ENCODE measurements at places on chromosomes 6 and 20.

- DNase-seq: no peak
Measured at GRCh38 chr6:146027586-146028251, 1.1 kb upstream of the GRM1 start.

- no peak for DNase-seq
Measured at GRCh38 chr6:139592011-139592410, 217.6 kb upstream of the CITED2 start.

- no peak for DNase-seq
Measured at GRCh38 chr6:69994251-69994650, 127.9 kb downstream of the COL19A1 start.

- no peak for DNase-seq
Measured at GRCh38 chr6:24547243-24547642, 52.5 kb downstream of the ALDH5A1 start.

GRCh38 chr6:146943664-146944063, 260.6 kb upstream of the STXBP5 start:
- no peak for DNase-seq

DNA sequence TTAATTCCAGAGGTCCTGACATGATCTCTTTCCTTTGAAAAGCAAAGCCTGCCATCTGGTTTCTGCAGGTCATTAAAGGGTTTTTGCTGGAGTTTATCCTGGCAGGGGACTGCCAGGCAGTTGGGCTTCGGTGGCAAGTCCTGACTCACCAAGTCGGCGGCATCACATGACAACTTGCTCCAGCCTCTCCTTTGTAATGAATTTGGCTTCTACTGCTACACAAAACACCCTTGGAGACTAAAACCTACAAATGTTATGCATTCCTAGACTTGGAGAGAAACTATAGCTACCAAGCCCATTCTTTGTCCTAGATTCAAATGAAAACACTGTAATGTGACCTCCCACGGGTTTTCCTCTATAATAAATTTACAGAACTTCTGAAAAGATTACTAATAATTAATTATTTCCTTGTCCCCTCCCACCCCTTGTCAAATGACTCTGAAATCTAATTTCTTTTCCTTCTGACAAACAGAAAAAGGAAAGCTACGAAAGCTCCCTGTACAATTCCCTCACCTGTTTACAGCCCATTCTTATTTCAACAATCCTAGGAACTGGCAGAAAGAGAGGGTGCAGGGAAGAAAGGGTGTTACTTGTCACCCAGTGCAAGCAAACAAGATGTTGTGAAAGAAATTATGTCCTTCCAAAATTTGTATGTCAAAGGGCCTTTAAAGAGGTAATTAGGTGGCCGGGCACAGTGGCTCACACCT, 62.9 kb downstream of the QRSL1 start:
- DNase-seq: peak; percentile 39

DNA sequence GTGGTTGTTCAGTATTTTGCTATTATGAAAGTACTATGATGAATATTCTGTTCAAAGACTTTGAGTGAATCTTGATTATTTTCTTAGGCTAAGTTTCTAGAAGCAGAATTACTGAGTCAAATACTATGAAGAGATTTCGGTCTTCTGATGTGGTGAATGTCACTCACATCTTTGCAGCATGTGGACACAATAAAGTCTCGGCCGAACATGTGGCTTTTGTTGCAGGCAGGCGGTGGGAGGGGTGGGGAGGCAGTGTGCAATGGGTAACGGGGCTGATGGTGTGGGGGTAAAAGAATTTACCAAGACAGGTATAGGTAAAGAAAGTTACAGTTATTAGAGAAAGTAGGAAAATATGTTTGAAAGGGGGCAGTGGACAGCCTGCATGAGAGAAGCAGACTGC, 156.4 kb upstream of the DTNBP1 start:
- no peak for DNase-seq

GRCh38 chr6:10793695-10794094, 44.6 kb downstream of the MAK start:
- DNase-seq: no peak

DNA sequence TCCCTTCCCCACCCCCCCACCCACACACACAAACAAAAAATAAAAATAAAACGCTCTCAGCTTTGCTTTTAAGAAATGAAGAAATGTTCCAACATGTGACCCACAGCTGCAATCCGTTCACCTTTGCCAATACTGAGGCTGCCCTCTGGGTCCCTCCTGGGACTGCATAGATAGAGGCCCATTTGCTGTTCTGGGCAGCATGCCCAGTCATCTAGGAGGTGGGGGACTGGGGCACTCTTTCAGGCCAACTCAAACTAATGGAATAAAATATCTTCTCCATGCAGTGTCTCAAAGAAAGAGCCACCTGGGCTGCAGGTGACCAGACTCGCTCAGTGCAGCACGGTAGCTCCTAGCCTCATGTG, 79.9 kb downstream of the SLC22A3 start:
- DNase-seq: no peak

- no peak for DNase-seq
Measured at GRCh38 chr6:45757443-45758130, 258.1 kb downstream of the CLIC5 start.

DNA sequence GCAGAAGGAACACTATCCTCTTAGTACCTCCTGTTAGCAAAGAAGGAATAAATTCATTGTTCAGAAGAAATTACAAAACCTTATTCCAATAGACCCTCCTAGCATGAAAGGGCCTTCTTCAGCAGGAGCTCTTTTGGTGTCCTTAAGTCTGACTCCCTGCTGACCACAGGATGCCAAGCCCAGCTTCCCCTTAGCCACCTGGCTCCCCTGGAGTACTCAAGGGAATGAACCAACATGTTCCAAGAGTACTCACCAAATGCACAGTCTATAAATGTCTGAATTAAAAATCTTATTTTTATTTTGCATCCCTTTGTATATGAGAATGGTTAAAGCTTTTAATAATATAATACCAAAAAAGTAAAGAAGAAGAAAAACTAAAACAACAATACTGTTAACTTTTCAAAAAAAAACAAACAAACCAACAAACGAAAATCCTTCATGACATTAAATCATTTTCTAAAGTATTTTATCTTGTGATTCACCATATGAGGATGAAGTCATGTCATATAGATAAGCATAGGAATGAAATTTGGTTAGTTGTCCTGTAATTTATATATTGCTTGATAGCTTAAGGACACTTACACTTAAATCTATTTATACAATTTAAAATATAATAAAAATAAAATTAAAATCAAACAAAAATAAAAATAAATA, 1355.1 kb downstream of the HACE1 start:
- no peak for DNase-seq

DNA sequence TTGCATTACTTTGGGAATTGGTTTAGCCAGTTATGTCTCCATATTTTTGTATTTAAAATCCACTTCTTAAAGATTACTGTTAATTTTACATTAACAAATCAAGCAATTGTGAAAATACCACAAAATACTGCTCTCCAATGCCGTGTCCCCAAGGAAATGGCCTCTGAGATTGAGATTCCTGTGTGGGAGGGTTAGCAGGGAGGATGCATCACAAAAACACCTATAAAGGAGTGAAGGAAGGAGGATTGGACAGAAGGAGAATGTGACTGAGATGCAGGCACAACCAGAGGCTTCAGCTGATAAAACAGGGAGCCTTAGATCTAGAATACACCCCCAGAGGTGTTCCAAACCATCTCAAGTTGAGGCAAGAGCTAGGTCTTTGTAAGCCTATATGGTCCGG, 34.2 kb upstream of the NKAIN2 start:
- DNase-seq: no peak

DNA sequence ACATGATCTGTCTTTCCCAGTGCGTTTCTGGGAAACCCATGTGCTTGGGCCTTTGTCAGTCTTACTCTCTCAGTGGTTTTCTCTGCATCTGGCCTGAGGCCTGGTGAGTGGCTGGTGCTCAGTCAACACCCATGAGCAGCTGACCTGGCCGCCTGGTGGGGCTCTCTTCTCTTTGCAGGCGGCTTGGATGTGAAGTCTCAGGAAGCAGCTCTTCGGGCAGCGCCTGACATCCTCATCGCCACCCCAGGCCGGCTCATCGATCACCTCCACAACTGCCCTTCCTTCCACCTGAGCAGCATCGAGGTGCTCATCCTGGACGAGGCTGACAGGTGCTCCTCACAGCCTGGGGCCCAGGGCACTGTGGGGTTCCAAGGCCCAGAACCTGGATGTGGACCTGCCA, 10.8 kb downstream of the DDX27 start:
- no peak for DNase-seq

DNA sequence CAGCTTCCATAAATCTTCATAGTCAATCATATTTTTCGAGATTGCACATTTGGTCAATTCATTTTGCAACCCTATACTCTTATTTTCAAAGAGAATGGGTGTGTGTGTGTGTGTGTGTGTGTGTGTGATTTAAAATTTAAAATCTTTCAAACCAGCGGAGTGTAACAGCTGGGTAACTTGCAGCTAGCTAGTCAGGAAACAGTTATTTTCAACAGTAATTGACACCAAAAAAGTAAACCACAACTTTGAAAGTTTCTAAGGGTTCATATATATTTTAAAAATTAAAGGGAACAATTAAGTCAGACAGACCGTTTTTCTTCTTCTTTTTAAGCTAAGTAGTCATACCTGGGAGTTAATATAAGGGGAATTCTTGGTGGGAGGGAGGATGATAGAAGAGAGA, 57.0 kb downstream of the PRR18 start:
- no peak for DNase-seq

GRCh38 chr6:1227935-1228753, 83.8 kb upstream of the FOXQ1 start:
- DNase-seq: no peak

- DNase-seq: no peak
Measured at GRCh38 chr6:150874179-150874578, 8.7 kb downstream of the MTHFD1L start.

DNA sequence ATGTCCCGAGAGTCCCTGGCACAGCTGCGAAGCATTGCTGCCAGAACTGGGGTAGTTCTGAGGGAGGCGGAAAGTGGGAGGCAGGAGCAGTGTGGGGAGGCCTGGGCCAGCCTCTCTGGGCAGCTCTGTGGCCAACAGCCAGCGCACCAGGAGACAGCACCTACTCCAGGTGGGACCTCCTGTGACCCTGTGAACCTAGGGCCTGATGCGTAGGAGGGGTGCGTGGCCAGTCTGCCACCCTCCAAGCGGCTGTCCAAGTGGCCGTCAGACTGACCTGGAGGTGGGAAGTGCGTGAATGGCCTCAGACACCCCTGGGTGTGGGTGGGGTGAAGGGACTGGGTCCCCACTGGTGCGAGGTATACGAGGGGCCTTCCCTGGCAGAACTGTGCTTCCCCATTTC, 15.5 kb downstream of the SS18L1 start:
- no peak for DNase-seq

DNA sequence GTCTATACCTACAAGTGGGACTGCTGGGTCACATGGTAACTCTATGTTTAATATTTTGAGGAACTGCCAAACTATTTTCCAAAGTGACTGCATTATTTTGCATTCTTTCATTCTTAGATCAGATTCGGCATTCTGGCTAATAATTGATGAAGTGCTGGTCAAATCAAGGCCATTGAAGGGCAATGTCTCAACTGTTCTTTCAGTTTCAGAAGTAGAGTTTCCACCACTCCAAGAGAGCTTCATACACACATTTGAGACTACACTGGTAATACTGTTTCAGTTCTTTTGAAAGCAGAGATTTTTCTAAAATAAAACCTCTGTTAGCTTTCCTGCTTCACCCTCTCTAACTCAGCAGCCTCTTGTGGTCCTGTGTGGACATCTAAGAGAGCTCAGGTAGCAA, 154.5 kb downstream of the CFAP61 start:
- DNase-seq: no peak

GRCh38 chr6:84445068-84445467, 217.6 kb upstream of the CEP162 start:
- DNase-seq: no peak

DNA sequence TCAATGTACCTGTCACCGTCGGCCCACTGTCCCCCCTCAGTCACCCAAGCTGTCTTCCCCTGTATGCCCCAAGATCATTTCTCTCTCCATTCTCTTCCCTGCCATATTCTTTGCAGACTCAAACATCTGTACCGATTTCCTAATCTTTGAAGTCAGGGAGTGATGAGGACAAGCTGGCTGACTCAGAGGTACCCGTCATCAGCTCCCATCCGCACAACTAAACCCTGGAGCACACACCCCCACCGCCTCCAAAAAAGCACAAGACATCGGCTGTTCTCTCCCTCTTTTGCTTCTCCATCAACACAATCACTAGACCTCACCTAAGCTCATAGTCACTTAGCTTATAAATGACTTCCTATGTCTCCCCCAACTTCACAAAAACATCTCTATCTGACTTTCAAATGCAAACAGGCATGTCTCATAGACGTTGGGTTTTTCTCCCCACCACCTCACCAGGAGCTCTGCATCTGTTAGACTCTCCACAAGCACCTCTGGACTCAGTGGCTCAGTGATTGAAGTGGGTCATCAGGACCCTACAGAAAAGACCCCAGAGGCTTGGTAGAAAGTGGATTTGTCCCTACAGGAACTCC, 11.5 kb upstream of the NFATC2 start:
- DNase-seq: no peak

DNA sequence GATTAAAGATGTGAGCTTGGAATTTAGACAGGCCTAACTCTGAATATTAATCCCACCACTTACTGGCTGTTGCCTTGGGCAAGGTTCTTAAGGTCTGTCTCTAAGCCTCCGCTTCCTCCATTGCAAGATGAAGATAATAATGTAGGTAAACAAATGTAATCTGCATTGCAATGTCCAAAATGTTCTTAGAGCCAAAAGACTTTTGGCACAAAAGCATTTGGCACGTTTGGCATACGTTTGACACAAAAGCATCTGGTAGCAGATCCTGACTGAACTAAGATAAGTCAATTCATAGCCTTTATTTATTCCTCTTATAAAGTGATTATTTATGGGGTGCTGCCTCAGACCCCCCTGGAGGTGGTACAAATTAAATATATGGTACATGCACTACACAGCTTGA, 229.9 kb upstream of the STXBP5 start:
- DNase-seq: no peak

- no peak for DNase-seq
Measured at GRCh38 chr20:40686893-40687292, 2.1 kb downstream of the MAFB start.

- DNase-seq: no peak
Measured at GRCh38 chr6:158516098-158516497, 43.8 kb upstream of the TMEM181 start.

DNA sequence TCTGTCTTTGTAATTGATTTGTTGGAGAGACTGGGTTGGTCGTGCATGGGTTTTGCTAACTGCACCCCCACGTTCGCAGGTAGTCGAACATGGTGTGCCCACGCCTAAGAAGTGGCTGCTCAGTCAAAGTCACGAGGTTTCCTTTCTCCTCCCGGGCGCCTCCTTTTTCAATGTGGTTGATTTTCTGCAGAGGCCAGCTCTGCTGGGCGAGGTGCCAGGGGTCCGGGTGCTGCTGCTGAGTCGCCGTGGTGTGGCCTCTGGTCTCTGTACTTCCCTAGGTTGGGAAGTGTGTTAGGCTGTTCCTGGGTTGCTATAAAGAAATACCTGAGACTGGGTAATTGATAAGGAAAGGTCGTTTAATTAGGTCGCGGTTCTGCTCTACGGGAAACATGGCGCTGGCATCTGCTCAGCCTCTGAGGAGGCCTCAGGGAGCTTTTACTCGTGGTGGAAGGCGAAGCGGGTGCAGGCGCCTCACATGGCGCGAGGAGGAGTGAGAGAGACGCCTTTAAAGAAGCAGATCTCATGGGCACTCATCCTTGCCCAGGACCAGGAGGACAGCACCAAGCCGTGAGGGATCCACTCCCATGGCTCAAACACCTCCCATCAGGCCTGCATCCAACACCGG, 14.1 kb downstream of the OSBPL2 start:
- no peak for DNase-seq
